ENCODE measurements at places on chromosomes 5 and 9.

DNA sequence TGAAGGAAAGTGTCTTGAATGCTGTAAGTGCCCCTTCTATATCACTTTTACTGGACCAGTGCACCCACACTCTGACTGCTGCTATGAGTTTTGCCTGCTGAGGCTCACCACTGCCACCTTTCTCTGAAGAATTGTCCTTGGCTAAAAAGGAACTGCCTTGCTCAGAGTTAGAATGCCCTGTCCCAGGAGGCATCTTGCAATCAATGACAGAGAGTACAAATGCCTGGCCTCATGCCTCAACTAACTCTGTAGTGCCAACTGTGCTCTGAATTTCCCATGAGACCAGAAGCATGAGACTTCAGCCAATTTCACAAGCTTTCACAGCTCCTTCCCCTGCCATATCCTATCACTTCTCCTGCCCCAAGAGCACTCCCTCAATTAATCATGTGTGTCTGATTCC is 569.7 kb downstream of the ZNF608 start:
- DNase-seq, result no peak

DNA sequence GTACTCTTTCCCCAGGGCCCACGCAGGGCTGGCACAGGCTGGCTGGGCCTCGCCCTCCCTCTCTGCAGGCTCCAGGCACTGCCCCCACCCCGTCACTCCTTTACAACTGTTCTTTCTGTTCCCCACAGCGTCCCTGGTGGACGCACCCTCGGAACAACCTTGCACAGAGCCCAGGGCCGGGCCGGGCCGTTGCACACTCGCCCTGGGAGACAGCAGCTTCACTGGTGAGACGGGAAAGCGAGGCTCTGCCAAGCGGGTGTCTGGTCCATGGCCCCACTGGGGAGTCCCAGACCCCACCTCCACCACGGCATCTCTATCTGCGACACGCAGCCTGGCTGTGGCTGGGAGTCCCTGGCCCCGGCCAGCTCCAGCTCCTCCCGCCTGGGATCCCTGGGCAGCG is 18.4 kb upstream of the QSOX2 start:
- DNase-seq, result no peak

DNA sequence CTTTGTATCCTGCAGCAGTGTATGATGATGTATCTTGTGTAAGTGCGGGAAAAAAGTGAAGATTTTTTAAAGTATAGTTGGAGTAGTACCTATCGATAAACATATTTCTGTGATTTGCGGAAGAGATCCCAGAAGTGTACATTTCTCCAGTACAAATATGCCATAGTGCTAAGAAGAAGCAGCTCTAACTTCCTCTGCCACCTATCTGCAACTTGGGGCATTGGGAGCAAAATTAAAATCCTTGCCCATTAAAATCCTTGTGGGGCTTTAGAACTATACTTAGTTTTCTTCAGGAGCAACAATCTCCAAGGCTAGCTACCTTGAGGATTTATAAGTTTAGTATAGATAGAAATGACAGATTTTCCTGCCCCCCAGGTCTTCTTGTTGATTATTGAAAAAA is 123.7 kb downstream of the VCAN start:
- no peak for DNase-seq

- DNase-seq, result no peak
These were observed 23.0 kb downstream of the GLRA1 start for GRCh38 chr5:151901611-151902010.

DNA sequence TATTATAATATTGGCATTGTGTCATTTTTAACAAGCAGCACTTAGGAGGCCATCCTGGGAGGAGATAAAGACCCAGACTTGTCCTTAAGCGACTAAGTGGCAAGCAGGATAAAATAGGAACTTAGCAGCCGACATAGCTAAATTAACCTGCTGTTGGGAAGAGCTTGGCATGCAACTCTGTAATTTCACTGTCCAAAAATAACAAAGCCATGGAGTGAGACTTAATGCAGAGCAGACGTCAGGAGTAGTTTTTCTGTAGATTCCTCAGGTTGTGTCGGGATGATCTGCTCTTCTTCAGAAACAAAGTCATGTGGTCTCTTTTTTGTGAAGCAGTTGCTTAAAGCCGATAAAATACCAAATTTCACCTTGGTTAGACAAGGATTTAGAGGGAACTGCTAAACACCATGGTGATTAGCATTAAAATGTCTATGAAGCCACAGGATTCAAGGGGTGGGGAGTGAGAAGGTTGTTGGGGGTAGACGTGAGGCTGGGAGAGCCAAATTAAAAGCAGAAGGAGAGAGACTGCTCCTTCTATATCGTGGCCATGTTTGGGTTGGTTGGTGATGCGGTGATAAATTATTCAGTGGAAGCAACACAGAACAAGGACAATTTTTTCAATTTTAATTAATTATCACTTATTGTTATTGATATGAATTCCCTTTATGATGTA is 303.0 kb downstream of the CSNK1G3 start:
- no peak for DNase-seq

DNA sequence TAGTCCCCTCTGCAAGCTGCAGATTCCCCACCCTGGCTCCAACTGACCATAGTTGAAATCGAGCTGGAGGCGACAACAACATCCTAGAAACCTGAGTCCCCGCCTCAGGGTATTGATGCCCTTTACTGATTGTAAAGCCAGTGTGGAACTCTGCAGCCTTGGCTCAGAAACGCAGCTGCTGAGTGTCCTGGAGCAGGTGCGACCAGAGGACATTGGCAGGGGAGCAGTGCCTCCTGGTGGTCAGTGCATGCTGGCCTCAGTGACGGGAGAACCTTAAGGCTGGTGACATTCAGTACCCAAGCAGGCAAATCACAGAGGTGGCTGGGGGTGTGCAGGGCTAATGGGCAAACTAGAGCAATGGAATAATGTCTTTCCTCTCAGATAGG is 20.4 kb upstream of the ZNF354B start:
- DNase-seq, result no peak

GRCh38 chr5:176747670-176748072 is 62.7 kb upstream of the UNC5A start:
- peak; percentile 4 for DNase-seq
